ENCODE measurements at places on chromosomes 13 and 19.

GRCh38 chr13:100182900-100183490, 94.1 kb downstream of the PCCA start:
- no peak for DNase-seq

- DNase-seq, result no peak
Observed at GRCh38 chr13:106153041-106153440, 382.4 kb downstream of the EFNB2 start.

DNA sequence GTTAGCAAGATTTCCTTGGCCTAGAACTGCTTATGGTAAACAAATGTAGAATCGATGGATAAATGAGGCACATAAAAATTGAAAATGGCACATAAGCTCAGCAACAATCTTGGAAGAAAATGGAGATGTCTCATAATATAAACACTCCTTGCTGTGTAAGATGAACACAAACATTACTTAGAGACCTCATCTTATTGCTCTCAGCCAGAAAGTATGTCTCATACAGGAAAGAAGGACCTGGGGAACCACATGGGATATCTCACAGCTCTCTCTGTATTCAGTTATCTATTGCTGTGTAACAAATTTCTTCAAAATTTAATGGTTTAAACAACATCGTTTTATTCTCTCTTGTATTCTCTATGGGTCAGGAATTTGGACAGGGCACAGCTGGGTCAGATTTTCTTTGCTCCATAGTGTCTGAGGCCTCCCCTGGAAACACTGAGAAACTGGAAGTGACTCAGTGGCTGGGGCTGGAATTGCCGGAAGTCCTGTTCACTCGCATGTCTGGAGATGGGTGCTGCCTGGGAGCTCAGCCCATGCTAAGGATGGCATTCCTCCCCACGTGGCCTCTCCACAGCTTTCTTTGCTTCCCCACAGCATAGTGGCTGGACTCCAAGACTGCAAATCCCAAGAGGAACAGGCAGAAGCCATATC, 105.1 kb downstream of the NUFIP1 start:
- DNase-seq, result no peak

- no peak for DNase-seq
Observed at GRCh38 chr13:76656500-76656899, 229.7 kb downstream of the KCTD12 start.

GRCh38 chr13:57302604-57303003, 135.6 kb downstream of the PRR20E start:
- DNase-seq, result no peak

DNA sequence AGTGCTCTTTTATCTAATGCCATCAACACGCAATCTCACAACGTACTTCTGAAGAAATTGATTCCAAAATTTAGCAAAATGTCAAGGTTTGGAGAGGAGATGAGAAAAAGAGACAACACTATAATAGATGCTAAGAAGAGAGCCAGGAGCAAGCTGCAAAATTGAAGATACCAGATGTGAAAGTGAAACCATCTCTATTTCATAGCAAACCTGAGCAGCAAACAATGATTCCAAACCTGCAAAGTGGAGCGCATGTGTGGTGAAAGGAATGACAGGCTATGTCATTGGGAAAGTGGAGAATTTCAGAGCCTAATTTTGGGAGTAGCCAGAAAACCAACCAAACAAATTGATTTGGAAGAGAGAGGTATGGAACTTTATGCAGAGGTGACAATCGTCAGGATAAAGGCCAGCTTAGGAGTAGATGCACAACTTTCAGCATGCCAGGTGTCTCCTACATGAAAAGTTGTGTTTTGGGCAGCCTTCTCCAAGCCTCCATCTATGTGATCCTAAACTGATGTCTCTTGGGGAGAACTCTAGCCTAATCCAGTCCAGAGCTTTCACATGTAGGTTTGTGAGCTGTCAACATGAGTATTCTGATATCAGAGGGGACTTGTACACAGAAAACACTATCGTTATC, 158.4 kb upstream of the FNDC3A start:
- DNase-seq, result no peak

DNA sequence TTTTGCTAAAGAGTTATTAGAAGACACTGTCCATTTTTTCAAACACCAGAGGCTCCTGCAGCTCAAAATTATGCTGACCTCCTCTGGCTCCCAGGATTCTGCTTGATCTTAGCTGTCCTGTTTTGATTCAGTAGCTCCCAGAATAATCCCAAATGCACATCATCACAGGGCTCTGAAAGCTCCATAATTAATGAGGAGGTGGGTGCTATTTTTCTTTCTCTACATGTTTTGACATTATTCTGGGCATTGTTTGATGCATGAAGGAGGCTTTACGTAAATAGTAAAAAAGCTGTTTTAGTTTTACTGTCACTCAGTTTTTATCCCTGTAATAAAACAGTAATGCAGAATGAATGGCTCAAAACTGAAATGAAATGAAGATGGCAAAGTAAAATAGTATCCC, 495.4 kb downstream of the DCT start:
- no peak for DNase-seq

DNA sequence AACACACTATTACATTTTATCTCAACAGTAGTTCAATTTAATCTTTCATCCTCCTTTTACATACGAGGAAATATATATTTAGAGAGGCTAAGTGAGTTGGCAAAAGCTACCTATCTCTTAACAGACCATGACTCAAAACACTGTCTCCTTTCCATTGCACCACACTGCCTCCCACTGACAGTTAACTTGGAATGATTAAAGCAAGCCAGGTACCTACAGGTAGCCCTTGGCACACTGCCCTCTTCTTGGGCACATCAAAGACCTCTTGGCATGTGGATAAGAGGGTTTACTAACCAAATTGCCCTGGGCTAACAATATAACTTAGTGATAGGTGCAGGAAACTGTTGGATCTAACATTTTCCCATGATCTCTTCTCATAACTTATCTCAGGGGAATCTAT, 1.8 kb downstream of the ABHD13 start:
- no peak for DNase-seq

GRCh38 chr13:34951528-34951927, 9.5 kb downstream of the NBEA start:
- DNase-seq, result no peak

DNA sequence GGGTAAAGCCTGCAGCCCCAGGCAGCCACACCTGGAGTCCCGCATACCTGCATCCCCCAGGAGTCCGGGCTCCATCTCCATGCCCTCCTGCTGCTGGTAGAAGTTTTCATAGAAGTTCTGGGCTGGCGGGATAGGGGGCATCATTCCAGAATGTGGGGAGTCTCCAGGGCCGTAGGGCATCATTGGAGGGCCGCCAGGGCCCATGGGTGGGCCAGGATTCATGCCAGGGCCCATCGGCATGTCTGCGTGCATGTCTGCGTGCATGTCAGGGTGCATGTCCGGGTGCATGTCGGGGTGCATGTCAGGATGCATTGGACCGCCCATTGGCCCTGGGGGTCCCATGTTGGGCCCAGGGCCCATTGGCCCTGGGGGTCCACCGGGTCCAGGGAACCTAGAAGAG, 23.3 kb upstream of the TMEM160 start:
- DNase-seq, result no peak

GRCh38 chr13:99191336-99191899, 9.2 kb upstream of the UBAC2 start:
- no peak for DNase-seq

DNA sequence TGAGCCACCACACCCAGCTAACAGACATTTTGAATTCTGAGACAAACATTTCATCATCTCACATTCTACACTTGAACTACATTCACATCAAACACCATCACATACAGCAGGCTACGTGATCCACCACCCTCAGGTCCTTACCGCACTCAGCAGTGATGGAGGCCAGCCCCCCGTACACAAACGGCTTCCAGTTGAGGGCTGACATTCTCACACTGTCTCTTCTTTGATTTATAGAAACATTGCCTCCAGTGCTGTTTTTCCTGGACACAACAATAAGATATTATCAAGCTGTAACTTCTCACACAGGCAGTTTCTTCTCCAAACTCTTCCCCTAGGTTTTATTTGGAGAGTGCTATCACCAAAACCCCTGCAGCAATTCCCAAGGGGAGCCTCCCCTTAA, 7.0 kb downstream of the SLC25A30 start:
- DNase-seq, result no peak

- DNase-seq, result peak; percentile 69
Observed at GRCh38 chr19:1130771-1131717, 27.2 kb downstream of the GPX4 start.

GRCh38 chr19:32910094-32910493, 40.5 kb upstream of the SLC7A9 start:
- no peak for DNase-seq

DNA sequence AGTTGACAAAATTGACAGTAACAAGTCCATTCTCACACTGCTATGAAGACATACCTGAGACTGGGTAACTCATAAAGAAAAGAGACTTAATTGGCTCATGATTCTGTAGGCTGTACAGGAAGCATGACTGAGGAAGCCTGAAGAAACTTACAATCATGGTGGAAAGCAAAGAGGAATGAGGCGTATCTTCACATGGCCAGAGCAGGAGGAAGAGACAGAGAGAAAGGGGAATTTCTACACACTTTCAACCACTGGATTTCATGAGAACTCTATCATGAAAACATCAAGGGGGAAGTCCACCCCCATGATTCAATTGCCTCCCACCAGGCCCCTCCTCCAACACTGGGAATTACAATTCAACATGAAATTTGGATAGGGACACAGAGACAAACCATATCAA, 758.4 kb upstream of the SLITRK1 start:
- no peak for DNase-seq

GRCh38 chr19:4730740-4731171, 7.1 kb upstream of the DPP9 start:
- peak; percentile 86 for DNase-seq

- DNase-seq, result no peak
Observed at GRCh38 chr19:10769533-10770491, 51.9 kb downstream of the DNM2 start.

DNA sequence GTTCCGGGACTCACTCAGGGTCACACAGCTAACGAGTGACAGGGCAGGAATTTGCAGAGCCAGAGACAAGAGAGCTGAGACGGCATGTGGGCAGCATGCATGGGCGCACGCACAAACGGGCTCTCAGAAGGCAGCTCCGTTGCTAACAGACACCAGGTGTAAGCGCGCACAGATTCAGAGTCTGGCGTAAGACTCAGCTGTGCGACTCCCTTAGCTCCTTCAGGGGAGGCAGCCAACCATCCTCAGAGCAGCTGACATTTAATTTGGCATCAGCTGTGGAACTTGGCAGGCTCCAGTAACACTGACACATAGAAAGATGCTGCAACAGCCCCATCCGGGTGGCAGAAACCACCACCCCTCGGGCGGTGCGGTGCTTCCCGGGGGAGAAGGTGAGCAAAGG, 7.5 kb upstream of the TM6SF2 start:
- DNase-seq, result no peak

- no peak for DNase-seq
Observed at GRCh38 chr19:34989298-34989697, 10.8 kb upstream of the GRAMD1A start.

- DNase-seq, result peak; percentile 85
Observed at GRCh38 chr19:17830567-17831418, 9.5 kb upstream of the INSL3 start.

GRCh38 chr13:45695198-45695730, 6.9 kb upstream of the CBY2 start:
- no peak for DNase-seq

DNA sequence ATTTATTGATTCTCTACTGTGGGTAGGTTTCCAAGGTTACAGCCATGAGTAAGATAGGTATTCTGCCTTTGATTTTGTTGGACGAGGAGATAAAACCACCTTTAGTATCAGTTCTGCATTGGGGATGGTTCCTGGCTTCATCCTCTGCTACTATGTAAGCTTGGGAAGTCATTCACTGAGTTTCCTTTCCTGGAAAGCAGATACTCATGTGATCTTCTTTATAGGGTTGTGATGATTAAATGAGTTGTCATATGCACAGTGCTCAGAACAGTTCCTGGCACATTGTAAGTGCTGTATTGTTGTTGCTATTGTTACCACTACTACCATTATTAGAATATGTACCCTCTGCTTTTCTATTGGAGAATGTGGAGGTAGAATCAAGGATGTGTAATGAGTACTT, 13.1 kb upstream of the WTIP start:
- DNase-seq, result no peak

DNA sequence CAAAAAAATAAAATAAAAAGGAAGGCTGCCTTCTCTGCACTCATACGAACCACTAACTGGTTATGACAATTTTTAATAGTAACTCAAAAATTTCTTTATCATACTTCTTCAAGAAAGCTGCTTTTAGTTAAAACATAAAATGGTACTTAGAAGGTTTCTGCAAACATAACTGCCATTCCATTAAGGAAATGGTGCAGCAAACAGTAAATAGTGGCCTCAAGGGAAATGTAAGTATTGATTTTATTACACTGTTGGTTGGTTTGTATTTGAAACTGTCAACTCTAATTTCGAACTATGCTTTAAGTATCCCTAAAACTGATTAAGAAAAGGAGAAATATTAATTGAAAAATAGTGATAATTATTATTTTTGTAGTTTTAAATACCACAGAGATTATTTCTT, 278.0 kb downstream of the DACH1 start:
- DNase-seq, result no peak

- peak; percentile 88 for DNase-seq
Observed at GRCh38 chr13:46552889-46553520, at the start of gene LRCH1. Gene LRCH1 (plus strand): TSS chr13:46553170. CDS start chr13:46553397, 227 bp downstream.

GRCh38 chr19:4929186-4929585, 19.9 kb downstream of the UHRF1 start:
- DNase-seq, result no peak

All from activated CD8-positive, alpha-beta memory T cell treated with anti-CD3 and anti-CD28 coated beads, Interleukin-2, amount 50 U/mL, for 48 hours (primary cell).